Mucosa of gallbladder (tissue), 1 donor: ENCODE measurements at places on chromosomes 6 and 20.

DNA sequence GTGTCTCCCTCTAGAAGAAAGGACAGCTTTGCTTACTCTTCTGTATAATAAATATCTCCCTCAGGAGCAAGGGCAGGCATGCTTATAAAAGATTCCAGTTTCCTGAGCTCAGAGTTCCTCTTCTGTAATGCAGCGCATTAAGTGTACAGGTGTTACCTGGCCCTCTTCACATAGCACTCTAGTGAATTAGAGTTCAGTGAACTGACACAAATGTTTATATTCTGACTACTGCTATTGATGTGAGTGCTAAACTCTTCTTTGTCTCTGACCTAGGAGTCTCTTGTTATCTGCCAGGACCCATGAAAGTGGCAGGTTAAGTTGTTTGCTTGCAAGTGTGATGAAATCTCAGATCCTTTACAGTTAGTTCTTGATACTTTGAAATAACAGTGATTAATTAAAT lies 33.5 kb downstream of the CYB5R4 start:
- DNase-seq: no peak

GRCh38 chr6:135250234-135250633 lies 69.1 kb downstream of the MYB start:
- no peak for DNase-seq

GRCh38 chr20:20210327-20210726 lies 157.6 kb upstream of the INSM1 start:
- no peak for DNase-seq

GRCh38 chr6:2944405-2945152 lies 26.8 kb downstream of the SERPINB6 start:
- no peak for DNase-seq

- DNase-seq: no peak
Observed at GRCh38 chr20:49661560-49662329, 51.9 kb downstream of the B4GALT5 start.

DNA sequence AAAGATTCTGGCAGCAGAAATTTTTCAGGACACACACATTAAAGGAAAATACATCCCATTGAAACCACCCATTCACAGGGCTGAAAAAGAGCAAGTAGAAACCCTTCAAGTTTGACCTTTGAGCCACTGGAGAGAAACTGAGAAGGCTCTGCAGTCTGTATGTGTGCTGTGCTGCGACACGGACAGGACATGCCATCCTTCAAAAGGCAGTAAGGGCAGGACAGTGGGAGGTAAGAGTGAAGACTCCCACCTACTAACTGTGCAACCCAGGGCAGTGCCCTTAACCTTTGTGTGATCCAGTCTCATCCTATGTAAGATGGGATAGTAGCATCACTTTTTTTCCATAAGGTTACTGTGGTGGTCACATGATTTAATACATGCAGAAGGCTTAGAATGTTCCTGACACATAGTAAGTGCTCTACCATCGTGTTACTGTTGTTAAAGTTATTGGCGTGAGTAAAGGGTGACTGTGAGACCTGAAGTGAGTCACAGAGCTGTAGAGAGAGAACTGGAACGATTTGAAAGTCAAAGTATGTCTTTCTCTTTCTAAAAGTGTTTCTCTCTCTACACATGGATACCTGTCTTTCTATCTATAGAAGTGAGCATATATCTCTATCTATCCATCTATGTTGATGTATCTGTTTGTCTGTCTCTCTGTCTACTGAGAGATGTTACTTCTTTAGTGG lies 153.7 kb upstream of the OLIG3 start:
- no peak for DNase-seq

- DNase-seq: no peak
Observed at GRCh38 chr20:6074145-6074561, 20.3 kb upstream of the LRRN4 start.
